ENCODE measurements at places on chromosomes 16 and 17. TPM values are rescaled to one million over a fixed set of nuclear protein-coding genes. Genes with fewer than 3 reads are reported as not detected.

HASPIN gene
- total RNA-seq = 2.2 TPM

KRTAP3-1 gene
- total RNA-seq = not detected

LRRC37B gene
- total RNA-seq = 8.2 TPM

TBC1D3G gene
- not detected for total RNA-seq

HP gene
- not detected for total RNA-seq

ECI1 gene
- total RNA-seq = 119 TPM

CNGB1 gene
- 1.3 TPM for total RNA-seq

FOXN1 gene
- total RNA-seq = 0.21 TPM

MYH2 gene
- not detected for total RNA-seq

MEIOC gene
- 0.48 TPM for total RNA-seq

ZPBP2 gene
- total RNA-seq = not detected

RAB26 gene
- 1.7 TPM for total RNA-seq

KRTAP2-1 gene
- not detected for total RNA-seq

ATAD5 gene
- 0.43 TPM for total RNA-seq

Data from tracheal epithelial cell (primary cell).